ENCODE measurements at places on chromosomes 7 and 10. TPM values are rescaled to one million over a fixed set of nuclear protein-coding genes. Genes with fewer than 3 reads are reported as not detected.

The HABP2 gene
- total RNA-seq, result not detected

The ANKRD30A gene
- not detected for total RNA-seq

The TBC1D12 gene
- total RNA-seq, result 1.5 TPM

The KIN gene
- total RNA-seq, result 13.4 TPM

DNA sequence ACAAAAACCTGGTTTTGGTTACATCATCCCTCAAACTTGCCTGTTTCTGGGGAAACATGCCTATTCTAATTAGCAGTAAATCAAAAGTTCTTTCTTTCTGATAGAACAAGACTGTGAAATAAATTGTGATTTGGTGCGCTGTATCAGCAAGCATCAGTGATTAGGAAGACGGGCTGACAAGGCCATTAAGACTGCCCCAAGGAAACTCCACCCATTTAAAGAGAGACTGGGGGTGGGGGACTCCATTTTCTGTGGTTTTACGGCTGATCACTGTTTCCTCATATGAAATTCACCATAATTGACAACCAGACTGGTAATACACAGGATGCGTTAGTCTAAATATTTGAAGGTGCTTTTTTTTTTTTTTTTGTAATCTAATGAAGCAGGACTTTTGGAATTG, 68.7 kb downstream of the MBL2 start:
- DNase-seq, result no peak

DNA sequence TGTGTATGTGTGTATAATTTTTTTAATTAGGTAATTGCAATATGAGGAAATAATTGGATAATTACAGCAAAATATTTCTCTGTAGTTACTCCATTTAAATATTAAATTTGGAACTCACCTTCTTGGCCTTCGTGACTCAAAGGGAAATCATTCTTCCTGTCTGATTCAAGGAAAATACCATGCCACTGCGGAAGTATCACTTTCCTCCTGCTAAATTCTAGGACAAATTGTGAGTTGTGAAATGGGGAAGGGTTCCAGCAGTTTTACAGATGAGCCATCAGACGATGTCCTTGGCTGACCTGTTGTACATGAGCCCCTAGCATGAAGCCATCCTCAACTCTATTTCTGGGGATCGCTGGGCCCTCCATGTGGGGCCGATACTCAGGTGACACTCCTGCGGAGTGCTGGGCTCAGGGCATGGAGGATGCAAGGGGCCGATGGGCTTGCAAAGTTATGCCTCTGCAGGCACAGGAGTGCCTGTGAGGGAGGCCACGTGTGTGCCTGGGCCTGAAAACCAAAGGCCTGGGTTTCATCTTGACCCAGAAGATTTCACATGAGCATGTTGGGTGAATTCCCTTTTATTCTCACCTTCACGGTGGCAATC, 179.6 kb upstream of the TCERG1L start:
- no peak for DNase-seq

- no peak for DNase-seq
These were observed 131.6 kb upstream of the AHR start for GRCh38 chr7:17166824-17167379.

The VWA2 gene
- total RNA-seq, result not detected

DNA sequence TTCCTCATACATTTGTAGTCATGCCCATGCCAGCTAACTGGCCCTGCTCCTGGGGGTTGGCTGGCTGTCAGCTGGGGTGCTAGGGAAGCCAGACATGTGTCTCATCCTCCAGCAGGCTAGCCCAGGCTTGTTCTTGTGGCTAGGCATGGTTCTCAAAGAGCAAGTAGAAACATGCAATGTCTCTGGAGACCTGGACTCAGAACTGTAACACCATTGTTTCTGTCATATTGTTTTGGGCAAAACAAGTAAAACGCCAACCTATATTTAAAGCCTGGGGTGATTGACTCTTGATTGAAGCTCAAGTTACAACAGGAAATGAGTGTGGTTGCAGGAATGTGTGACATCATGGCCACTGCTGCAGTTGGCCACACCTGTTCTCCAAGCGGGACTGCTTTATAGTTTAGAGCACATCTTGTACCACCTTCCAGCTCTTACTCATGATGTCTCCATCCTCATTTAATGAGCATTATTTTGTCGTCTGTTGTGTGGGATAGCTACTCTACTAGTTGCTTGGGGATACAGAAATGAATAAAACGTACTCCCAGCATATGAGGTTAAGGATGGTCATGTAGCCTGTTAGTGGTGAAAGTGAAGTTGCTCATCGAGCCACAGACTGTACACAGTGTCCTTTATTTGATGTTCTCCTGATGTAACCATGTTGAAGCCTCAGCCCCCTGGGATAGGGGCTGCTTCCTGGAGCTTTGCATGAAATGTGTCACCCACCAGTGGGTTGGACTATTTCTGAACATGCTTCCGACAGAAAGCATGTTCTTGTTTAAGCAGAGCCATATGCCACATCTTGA, 168.4 kb downstream of the SORCS3 start:
- DNase-seq, result no peak

DNA sequence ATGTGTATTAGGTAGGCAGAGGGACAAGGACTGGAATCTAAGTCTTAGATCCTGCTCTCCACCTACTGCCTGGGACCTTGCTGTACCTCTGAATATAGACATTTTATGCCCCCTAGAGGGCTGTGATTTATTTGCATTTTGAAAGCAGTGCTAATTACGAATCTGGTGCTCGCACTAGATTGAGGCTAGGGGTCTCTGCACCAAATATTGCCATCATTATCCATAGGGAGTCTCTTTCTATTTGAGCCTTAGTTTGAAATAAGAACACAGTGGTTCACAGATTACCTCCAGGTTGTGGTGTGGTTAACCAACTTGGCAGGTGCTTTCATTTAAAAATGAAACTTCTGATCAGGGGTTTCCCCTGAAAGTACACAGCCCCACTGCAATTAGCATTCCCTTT, 41.8 kb downstream of the CNNM1 start:
- no peak for DNase-seq

GRCh38 chr10:61125560-61126170, 181.7 kb upstream of the RHOBTB1 start:
- DNase-seq, result no peak

The CALML3 gene
- not detected for total RNA-seq

GRCh38 chr7:50653126-50653864, 88.1 kb upstream of the DDC start:
- DNase-seq, result no peak

The FKBP6 gene
- not detected for total RNA-seq

Measured in natural killer cell treated with Interleukin-12 subunit alpha and Interleukin-12 subunit beta and Interleukin-15 and Interleukin-18, amount 100 ng/mL, for 72 hours (primary cell).